ENCODE measurements at places on chromosomes 3 and 15.
A peak's percentile ranks its signal among the peaks of the same experiment; 100 is the strongest.

- H3K4me3 ChIP-seq: no peak overlapping the region
- DNase-seq: no peak
- H3K36me3 ChIP-seq: no peaks in the 10 kb centered on the region
- H3K27ac ChIP-seq: peak overlapping the region; percentile 38
- H3K4me1 ChIP-seq: peaks cover 19% of the 10 kb centered on the region
Measured at GRCh38 chr3:50171540-50172301, 16.6 kb downstream of the SEMA3F start.

- peak; percentile 59 for DNase-seq
- no peaks in the 10 kb centered on the region for H3K27me3 ChIP-seq
- H3K4me3 ChIP-seq: no peak overlapping the region
- H3K36me3 ChIP-seq: no peaks in the 10 kb centered on the region
Measured at GRCh38 chr3:57004229-57004628, 56.2 kb upstream of the SPATA12 start.

DNA sequence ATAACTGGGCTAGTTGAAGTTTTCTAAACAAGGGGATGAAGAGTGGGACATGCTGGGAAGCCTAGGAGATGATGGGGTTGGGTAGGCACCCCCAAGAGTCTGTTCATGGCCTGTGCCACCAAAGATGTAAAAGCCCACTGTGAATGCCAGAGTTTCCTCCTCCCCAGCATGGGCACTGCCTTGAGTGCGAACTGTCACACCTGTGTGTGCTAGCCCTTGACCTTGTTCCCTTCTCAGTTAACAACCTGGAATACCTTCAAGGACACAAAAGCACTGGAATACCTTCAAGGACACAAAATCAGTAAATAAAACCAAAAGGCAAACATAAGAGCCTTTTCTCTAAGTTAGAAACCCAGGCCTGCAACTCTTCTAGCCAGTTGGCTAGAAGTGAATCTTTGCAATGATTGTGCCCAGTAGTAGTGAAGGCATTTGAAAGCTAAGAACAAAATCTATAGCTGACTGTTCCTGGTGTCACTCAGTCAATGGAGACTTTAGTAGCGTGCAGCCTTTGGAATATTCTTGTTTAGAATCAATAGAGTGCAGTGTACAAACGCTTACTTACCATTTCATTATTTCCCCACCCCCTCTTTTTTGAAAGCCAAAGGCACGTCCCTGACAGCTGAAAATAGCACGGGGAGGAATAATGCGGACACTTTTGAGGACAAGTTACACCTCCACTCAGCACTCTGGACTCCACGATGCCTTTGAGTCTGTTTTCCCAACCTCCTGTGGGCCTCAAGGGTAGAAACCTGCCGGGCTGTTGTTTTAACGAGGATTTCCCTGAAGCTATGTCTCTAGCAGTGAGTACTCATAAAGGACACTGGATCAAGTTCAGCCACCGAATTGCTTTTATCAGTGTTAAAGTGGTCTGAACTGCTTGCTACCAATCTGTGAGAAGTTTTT, 24.2 kb downstream of the PSMD6 start:
- DNase-seq: no peak
- H3K4me1 ChIP-seq: no peaks in the 10 kb centered on the region
- H3K27me3 ChIP-seq: no peaks in the 10 kb centered on the region
- H3K36me3 ChIP-seq: peaks cover 9% of the 10 kb centered on the region
- no peak overlapping the region for H3K4me3 ChIP-seq

DNA sequence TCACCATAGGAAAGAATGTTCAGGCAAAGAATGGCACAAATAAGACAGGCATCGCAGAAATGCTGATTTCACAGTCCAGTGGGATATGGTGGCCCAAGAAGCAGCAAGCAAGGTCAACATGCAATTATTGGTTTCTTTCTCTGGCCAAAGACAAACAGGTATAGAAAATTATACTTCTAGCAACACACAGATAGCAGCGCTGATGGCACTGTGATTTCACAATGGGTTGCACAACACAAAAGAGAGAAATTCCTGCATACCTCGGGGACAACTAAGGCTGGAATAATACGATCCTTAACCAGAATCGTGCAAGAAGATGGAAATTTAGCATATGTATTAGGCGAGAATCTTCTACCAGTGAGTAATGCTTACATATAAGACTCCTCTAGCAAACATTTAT, 76.3 kb upstream of the NR2F2 start:
- H3K27ac ChIP-seq: no peak overlapping the region
- H3K27me3 ChIP-seq: no peaks in the 10 kb centered on the region
- H3K4me1 ChIP-seq: no peaks in the 10 kb centered on the region
- no peak for DNase-seq
- H3K4me3 ChIP-seq: no peak overlapping the region

- H3K27ac ChIP-seq: no peak overlapping the region
- H3K4me3 ChIP-seq: no peak overlapping the region
- no peaks in the 10 kb centered on the region for H3K4me1 ChIP-seq
- DNase-seq: no peak
- no peaks in the 10 kb centered on the region for H3K36me3 ChIP-seq
Measured at GRCh38 chr3:105780107-105780506, 88.7 kb downstream of the CBLB start.

- no peak overlapping the region for H3K27ac ChIP-seq
- no peak overlapping the region for H3K4me3 ChIP-seq
- H3K27me3 ChIP-seq: no peaks in the 10 kb centered on the region
- no peak for DNase-seq
- no peaks in the 10 kb centered on the region for H3K4me1 ChIP-seq
- peaks cover 7% of the 10 kb centered on the region for H3K36me3 ChIP-seq
Measured at GRCh38 chr15:34890424-34890823, 79.1 kb downstream of the AQR start.

GRCh38 chr3:177051411-177051810, 145.9 kb downstream of the TBL1XR1 start:
- no peaks in the 10 kb centered on the region for H3K4me1 ChIP-seq
- H3K27ac ChIP-seq: no peak overlapping the region
- no peak for DNase-seq
- H3K4me3 ChIP-seq: no peak overlapping the region
- H3K36me3 ChIP-seq: no peaks in the 10 kb centered on the region
- H3K27me3 ChIP-seq: no peaks in the 10 kb centered on the region

DNA sequence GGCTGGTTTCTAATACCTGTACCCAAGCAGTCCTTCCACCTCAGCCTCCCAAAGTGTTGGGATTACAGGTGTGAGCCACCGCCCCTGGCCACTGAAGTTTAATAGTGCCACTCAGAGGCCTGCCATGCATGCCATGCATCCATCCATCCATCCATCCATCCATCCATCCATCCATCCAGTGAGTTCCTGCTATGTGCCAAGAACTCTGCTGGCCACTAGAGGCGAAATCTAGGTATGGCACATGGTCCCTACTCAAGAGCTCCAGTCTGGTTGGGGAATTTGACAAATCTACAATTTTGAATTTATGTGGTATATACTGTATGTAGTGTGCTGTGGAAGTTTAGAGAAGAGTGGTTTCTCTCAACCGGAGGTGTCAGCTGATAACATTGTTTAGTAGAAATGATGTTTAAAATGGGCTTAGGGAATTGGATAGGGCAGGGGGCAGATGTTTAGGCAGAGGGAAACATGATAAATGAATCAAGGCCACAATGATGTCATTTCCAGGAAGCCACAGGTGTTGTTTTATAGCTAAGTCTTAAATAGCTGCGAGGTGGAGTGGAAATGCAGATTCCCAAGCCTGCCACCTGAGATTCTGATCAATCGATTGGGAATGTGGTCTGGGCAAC, 384.4 kb upstream of the C2CD4B start:
- H3K27me3 ChIP-seq: no peaks in the 10 kb centered on the region
- H3K36me3 ChIP-seq: no peaks in the 10 kb centered on the region
- H3K27ac ChIP-seq: no peak overlapping the region

DNA sequence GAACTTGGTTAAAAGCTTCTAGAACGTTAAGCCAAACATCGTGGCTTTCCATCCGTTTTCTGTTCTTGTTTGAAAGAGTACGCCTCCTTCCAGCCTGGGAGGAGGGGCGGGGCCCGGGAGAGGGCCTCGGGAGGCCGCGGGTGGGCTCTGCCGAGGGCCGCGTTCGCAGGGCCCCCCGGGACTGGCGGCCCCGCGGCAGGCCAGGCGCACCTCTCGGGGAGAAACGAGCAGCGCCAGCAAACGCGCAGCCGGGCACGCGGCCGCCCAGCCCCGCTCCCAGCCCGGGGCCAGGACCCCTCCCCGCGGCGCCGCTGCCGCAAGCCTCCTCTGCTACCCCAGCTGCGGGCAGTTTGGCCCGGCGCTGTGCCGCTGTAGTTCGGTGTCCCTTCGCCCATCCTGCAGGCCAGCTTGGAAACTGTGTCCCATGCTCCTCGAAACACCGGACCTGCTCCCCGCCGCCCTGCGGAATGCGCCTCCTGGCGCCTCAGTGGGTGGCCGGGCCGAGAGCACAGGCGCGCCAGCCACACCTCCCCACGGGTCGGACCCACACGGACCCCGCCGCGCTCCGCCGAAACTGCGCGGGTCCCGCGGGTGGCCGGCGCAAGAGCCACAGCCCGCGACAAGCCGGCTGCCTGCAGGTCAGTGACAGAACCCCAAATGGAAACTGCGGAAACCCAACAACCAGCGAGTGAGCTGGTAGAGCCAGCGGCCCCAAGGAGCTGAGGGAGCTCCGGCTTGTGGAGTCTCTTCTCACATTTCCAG, 2.3 kb downstream of the OCA2 start:
- no peak overlapping the region for H3K27ac ChIP-seq
- DNase-seq: no peak
- H3K4me1 ChIP-seq: no peaks in the 10 kb centered on the region
- H3K36me3 ChIP-seq: no peaks in the 10 kb centered on the region
- peaks cover 73% of the 10 kb centered on the region for H3K27me3 ChIP-seq
- peak overlapping the region; percentile 52 for H3K4me3 ChIP-seq

DNA sequence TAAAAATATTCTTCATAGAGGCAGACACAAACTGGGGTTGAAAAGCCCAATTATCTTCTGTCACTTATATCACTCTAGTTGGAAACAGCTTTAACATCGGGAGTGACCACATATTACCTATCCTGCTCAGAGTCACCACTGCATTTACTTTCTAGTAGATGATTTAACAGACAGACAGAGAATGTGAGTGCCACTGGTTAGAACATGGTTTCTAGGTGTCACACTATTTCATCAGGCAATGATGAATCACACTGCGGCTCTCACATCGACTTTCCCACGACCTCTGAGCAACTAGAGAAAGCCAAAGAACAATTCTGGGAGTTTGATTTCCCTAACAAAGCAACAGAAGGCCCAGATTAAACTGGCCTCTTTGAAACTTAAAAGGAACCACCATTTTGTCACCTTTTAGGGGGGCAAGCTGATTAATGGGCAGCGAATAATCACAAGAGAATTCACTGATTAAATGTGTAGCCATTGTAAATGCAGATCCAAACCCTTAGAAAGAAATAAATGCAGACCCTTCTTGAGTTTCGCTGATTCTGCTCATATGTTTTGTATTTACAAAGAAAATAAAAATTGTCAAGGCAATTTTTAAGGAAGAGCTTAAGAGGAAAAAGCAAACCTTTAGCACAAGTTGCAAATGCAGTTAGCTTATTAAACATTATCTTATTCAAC, 112.6 kb upstream of the KBTBD8 start:
- no peak overlapping the region for H3K4me3 ChIP-seq
- no peaks in the 10 kb centered on the region for H3K27me3 ChIP-seq
- no peak overlapping the region for H3K27ac ChIP-seq
- H3K4me1 ChIP-seq: no peaks in the 10 kb centered on the region

- no peak for DNase-seq
- H3K4me3 ChIP-seq: no peak overlapping the region
- no peaks in the 10 kb centered on the region for H3K27me3 ChIP-seq
- H3K36me3 ChIP-seq: no peaks in the 10 kb centered on the region
Measured at GRCh38 chr3:17092583-17092933, 207.8 kb downstream of the PLCL2 start.

GRCh38 chr3:112709911-112710310, 69.0 kb upstream of the CCDC80 start:
- no peaks in the 10 kb centered on the region for H3K36me3 ChIP-seq
- no peak for DNase-seq
- no peak overlapping the region for H3K27ac ChIP-seq

- no peaks in the 10 kb centered on the region for H3K36me3 ChIP-seq
- peaks cover 18% of the 10 kb centered on the region for H3K4me1 ChIP-seq
- peak overlapping the region; percentile 90 for H3K4me3 ChIP-seq
- peak; percentile 76 for DNase-seq
- H3K27ac ChIP-seq: peak overlapping the region; percentile 80
Measured at GRCh38 chr3:49803465-49804140, 542 bp downstream of the INKA1 start.

DNA sequence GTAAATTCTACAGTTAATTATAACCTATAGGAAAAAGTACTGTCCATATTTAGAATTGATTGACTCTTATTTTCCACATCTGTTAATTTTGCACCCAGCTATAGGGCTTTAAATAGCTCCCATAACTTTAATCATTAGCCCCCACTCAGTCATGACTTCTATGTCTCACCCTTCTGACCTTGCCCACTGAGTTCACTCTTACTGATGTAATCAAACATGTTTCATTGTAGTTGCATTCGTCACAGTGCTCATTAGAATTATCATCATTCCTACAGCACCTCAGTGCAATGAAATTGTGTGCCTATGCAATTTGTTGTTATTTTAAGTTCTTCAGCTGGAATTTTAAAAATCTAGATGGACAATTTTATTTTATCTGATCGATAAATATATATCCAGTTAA, 151.4 kb downstream of the TIGIT start:
- peak overlapping the region; percentile 35 for H3K27ac ChIP-seq
- no peak for DNase-seq
- no peak overlapping the region for H3K4me3 ChIP-seq
- H3K36me3 ChIP-seq: no peaks in the 10 kb centered on the region
- H3K27me3 ChIP-seq: no peaks in the 10 kb centered on the region

DNA sequence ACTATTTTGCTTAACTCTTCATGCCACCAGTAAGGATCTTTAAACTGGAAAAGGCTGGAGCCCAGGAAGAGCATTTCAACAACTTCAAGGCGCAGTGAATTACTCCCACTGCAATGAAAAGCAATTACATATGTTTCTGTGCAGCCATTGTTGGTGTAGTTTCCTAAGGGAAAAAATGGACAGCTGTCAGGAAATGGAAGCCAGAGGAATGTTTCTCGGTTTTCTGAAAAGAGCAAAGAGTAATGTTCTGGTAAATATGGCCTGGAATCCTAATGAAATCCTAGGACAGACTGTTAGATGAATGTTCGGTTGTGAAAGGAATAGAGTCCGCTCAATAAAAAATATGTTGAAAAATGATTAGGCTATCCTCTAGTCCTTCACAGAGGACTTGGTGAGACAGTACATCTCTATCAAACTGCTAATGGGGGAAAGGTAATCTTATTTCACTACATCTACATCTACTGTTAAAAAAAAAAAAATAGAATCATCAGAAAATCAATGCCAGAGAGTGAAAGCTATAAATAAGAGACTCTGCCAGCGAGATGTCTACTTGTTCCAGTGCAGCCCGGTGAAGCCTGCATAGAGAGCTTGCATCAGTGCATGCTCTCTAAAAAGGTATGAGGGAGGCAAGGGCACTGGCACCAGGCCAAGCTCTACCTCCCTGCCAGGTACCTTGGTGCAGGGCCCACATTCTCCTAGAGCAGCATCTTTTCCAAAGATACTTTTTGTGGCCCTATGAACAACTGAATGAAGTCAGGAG, 68.2 kb upstream of the TJP1 start:
- no peak overlapping the region for H3K27ac ChIP-seq
- no peak overlapping the region for H3K4me3 ChIP-seq
- H3K4me1 ChIP-seq: no peaks in the 10 kb centered on the region
- H3K36me3 ChIP-seq: no peaks in the 10 kb centered on the region
- no peak for DNase-seq
- no peaks in the 10 kb centered on the region for H3K27me3 ChIP-seq

Data from breast epithelium (tissue), 4 donors.